ENCODE measurements at places on chromosomes 5 and 9.
A peak's percentile ranks its signal among the peaks of the same experiment; 100 is the strongest.

DNA sequence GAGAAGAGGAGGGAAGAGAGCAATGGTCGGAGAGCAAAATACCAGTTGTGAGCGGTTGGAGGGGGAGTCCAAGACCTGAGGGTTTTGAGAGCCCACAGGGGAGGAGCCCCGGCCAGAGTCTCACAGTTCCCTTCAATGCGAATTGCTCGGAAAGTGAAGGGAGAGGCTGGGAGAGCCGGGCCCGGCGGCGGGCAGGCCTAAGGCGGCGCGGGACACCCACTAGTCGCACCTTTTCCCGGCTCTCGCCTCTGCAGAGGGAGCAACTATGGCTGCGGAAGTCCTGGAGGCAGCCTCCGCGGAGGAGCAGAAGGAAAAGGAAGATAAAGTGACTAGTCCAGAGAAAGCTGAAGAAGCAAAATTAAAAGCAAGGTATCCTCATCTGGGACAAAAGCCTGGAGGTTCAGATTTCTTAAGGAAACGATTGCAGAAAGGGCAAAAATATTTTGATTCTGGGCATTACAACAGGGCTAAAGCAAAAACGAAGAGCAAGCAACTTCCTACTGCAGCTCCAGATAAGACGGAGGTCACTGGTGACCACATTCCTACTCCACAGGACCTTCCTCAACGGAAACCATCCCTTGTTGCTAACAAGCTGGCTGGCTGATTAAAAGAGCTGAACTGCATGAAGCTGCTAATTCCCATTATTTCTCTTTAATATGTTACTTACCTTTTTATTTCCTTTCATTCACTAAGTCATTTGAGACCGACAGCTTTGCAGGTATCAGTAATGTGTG is 6.5 kb upstream of the BTNL3 start:
- DNase-seq = no peak

DNA sequence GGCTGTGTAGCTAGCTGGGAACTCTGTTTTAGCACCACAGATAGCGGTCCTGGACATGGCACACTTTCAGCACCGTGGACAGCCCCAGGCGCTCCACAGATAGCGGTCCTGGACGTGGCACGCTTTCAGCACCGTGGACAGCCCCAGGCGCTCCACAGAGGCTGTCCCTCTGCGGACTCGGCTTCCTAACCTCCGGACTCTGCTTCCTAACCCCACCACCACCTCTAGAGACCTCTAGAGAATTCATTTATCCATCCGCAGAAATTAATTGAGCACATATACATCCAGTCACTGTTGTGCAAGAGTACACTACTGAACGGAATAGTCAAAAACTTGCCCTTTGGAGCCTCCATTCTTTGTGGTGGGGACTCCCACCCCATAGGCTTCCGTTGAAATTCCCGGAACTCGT is 27.4 kb downstream of the UNC5A start:
- peak; percentile 78 for DNase-seq

DNA sequence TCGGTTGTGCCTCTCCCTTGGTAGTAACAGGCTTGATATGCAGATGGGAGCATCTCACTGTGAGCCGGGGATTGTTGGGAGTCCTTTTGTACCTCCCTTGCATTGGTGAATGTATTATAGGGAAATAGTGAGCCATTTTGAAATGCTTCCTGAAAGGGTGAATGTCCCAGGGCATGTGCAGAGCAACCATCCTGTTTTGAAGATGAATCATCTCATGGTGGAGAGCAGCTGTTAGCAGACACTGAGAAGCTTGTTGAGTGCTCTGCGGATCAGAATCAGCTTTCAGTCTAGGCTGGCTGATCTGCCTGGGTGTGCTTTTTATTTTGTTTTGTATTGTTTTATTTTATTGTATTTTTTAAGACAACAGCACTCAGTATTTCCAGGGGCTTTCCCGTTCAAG is 29.7 kb downstream of the SLC36A1 start:
- no peak for DNase-seq

GRCh38 chr5:68225188-68225910 is 9.8 kb downstream of the PIK3R1 start:
- DNase-seq = peak; percentile 77

DNA sequence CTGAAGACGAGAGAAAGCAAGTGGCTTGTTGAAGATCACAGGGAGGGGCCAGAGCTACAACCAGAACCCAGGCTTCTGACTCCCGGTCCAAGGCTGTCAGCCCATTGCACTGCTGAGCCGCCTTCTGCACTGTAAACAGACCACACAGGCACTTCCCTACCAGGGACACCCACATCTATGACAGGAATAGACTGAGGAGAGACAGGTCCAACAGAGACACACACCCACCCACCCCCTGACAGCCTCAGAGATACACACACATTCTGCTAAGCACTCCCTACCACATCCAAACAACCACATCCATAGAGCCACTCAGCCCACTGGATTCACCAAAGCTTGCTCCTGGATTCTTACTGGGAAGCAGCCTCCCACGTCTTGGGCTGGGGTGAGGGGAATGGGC is 23.0 kb upstream of the MYORG start:
- no peak for DNase-seq

- no peak for DNase-seq
Observed at GRCh38 chr9:87909310-87910041, 8.3 kb upstream of the SPATA31C1 start.

DNA sequence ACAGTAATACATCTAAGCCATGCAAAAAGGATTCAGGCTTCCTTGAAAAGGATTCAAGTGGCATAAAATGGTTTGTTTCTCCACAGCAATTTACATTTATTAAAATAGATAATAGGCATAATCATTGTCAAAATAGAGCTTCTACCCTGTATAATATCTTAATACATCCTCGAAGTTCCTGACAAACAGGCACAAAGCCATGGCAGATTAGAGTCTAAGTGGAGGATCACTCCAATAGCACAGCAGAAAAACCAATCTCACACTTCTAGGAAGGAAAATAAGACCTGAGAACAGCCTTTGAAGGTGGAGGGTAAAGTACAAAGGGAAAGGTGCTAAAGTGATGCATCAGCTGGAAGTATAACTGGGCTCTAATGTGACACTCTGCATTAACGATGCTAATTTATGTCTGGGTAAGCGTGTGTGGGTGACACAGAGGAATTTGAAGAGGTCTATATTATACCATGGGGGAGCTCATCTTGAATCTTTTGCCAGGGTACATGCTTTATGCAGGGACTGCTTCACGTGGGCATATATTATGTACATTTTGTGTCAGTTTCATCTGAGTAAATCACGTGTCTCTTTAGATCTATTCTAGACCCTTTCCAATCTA is 28.8 kb downstream of the PPP2R2B start:
- no peak for DNase-seq

DNA sequence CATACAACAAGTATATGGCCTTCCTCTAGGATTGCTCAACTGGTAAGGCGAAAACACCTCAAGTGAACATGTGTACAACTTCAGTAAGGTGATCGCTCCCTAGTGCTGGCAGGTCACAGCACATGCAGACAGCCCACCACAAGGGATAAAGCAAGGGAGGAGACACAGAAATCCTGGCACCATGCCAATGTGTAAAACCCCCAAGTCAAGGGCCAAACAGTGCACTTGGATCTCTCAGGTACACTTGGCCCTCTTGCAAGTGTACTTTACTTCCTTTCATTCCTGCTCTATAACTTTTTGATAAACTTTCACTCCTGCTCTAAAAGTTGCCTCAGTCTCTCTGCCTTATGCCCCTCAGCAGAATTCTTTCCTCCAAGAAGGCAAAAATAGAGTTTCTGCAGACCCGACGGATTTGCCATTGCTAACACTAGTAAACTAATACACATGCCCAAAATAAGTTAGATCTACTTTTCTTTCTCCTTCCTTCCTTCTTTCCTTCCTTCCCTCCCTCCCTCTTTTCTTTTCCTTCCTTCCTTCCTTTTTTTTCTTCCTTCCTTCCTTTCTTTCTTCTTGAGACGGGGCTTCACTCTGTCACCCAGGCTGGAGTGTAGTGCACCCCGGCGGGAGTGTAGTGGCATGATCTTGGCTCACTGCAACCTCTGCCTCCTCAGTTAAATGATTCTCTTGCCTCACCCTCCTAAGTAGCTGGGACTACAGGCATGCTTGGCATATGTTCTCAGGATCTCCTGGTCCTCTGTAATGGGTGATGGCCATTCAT is 6.8 kb upstream of the LNPEP start:
- no peak for DNase-seq

- no peak for DNase-seq
Observed at GRCh38 chr5:59764361-59764760, 129.2 kb downstream of the PDE4D start.

- no peak for DNase-seq
Observed at GRCh38 chr5:160466889-160467554, 45.4 kb downstream of the PTTG1 start.

GRCh38 chr5:123455640-123456039 is 32.4 kb upstream of the CEP120 start:
- no peak for DNase-seq
